ENCODE measurements at places on chromosomes 5 and 9.
A peak's percentile ranks its signal among the peaks of the same experiment; 100 is the strongest.

GRCh38 chr5:90221951-90222350, 187.6 kb downstream of the CETN3 start:
- DNase-seq, result no peak

GRCh38 chr5:135977375-135977928, 22.7 kb upstream of the LECT2 start:
- DNase-seq, result peak; percentile 2

GRCh38 chr5:18395126-18396110, 761.2 kb downstream of the TAF11L14 start:
- no peak for DNase-seq

DNA sequence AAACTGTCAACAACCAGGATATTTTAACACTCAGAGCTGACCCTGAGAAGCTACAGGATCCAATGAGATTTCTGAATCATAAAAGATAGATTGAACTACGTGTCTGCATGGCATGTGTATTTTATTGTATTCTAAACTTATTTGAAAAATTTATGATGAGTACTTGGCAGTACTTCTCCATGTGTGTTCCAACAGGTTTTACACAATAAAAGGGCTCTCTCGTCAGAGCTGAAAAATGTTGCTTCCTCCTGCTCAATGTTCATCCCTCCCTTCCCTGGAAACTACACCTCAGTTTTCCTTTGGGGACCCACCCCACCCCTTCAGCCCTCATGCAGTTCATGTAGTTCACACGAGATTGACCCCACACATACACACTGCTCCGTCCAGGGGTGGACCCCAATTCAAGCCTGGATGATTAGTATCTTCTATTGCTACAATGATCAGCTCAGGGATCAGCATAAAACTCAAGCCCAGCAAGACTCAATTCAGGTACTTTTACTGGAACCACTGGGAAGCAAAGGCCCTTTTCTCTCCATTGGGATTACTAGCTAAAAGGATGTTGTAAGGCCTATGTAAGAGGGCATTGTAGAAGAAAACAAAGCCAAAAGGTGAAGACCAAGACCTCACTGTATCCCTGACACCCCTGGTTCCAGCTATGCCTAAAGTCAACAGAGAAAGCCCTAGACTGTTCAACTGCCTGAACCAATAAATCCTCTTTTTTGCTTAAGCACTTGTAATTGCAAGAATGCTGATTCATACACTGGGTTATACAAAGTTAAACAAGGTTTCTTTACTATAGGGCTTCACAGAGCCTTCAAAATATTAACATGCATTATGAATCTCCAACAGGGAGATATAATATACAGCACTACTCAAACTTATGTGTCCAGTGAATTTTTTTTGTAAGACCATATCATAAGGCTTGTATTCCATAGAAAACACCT, 112.6 kb downstream of the SAXO1 start:
- no peak for DNase-seq
